ENCODE measurements at places on chromosomes 6 and 20. TPM values are rescaled to one million over a fixed set of nuclear protein-coding genes. Genes with fewer than 3 reads are reported as not detected.

DNA sequence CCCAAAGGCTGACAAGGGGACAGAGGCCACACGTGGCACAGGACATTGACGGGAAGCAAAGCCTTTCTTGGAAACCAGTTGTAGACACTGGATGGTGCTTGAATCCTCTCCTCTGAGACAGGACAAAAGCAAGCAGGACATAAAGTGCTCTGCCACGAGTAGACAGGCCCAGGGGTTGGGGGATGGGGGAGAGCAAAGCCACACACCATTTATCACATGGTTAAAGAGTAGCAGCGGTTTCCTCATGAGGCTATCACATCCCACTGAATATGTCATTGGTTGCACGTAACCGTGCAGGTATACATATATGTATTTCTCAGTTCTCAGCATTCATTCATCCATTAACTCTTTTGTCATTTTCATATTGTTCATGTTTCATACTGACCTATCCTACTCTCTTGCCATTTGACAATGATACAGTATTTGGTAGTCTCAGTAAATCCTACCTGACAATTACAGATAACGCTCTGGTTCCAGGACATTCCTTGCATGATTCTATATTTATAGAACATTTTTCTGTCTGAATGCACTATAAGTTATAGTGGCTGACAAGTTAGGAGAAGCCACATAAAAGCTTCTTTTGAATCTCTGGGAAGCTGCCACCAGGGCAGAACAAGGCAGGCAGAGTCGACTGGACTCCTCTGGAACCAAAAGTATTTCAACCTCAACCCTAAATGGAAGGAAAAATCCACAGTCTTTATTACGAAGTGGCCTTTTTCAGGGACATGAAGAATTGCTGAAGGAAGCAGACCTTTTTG is 23.5 kb downstream of the METTL24 start:
- no peak for DNase-seq

- DNase-seq = no peak
Measured at GRCh38 chr6:30688569-30688968, 2.1 kb upstream of the PPP1R18 start.

DNA sequence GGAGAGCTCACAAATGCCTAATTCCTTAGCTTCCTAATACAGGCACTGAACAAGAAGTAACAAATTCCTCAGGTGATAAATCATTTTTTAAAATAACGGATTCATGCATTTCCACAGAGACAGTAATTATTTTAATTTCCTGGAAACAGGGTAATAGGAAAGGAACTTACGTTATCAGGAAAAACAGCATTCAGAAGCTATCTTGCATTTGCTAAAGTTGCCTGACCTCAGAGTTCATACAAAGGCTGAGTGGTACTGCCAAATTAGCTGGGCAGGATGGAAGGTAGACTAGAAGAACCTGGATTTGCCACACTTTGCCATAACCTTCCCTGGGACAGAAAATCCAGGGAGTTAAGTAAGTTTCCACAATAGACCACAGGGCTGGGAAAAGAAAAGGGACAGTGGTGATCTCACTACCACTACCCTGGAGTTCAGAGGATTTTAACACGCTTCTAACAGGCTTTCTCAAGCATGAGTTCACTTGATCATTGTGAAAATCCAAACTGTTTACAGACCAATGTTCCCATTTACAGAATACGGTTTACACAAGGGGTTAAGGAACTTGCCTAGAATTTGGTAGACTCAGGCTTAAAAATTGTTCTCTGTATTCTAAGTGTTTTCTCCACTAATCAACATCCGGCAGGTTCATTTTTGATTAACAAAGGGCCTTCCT is 57.0 kb downstream of the KIF13A start:
- DNase-seq = no peak

DNA sequence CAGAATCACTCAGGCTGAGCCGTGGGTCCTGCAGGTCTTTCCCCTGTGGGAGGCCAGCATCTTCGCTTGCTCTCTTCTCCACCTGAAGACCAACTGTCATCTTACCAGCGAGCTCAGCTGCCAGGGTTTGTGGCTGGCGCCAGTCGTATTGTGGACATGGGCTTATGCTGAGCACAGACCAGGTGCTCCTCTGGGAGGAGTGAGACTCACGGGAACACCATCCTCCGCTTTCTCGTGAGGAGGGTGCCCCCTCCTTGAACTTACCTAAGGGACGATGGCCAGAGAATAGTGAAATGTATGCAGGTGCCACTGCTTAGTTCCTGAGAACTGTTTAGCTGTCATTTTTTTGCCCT is 17.1 kb downstream of the WRNIP1 start:
- no peak for DNase-seq

DNA sequence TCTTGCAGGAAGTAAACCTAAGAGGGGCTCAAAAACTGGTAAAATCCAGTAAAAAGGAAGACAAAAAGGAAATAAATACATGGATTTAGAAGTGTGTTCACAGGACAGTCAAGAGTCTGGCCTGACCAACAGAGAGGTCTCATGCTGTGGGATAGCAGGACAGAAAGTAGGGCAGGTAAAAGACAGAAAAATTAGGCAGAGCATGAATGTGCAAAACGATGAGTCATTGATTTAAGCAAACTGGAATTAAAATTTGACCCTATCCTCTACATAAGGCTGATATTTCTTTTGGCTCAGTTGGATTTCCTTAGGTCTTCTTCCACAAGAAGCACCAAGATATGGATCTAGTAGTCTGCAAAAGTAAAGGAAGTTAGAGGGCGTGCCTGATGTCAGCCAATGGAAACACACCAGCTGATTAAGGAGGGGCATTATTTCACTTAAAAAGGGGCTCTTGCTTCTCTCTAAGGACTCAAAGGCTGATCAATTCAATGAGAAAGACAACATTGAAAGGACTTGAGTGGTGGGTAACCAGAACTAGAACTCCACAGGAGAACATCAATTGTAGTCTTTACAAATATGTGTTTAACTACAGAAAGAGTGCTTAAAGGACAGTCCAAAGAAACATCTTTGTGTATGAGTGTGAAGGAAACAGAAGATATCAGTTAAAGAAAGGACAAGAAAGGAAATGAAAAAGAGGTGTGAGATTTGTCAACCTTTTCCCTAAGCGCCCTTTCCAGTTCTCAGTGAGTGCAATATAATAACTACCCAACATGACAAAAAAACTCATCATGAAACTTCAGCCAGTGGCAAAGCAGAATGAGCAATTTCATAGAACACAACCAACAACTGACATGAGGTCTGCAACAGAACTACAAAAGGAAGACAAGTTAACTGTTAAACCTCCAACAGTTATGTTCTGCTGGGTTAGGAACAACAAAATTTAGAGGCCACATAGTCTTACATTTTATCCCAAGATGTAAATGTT is 19.4 kb upstream of the MYB start:
- no peak for DNase-seq

GRCh38 chr6:53943395-53943794 is 148.6 kb downstream of the LRRC1 start:
- no peak for DNase-seq

Gene ENPP5
- total RNA-seq = 0.04 TPM

Gene RAET1L
- total RNA-seq = 1.1 TPM

Data from PC-3 (cell line).